ENCODE measurements at places on chromosomes 13 and 19.

GRCh38 chr13:43158516-43158915 lies 135.1 kb downstream of the DNAJC15 start:
- no peak for DNase-seq

- peak; percentile 88 for DNase-seq
Measured at GRCh38 chr13:66933994-66934393, 296.1 kb downstream of the PCDH9 start.

- no peak for DNase-seq
Measured at GRCh38 chr19:9528757-9529336, 9.6 kb downstream of the ZNF426 start.

DNA sequence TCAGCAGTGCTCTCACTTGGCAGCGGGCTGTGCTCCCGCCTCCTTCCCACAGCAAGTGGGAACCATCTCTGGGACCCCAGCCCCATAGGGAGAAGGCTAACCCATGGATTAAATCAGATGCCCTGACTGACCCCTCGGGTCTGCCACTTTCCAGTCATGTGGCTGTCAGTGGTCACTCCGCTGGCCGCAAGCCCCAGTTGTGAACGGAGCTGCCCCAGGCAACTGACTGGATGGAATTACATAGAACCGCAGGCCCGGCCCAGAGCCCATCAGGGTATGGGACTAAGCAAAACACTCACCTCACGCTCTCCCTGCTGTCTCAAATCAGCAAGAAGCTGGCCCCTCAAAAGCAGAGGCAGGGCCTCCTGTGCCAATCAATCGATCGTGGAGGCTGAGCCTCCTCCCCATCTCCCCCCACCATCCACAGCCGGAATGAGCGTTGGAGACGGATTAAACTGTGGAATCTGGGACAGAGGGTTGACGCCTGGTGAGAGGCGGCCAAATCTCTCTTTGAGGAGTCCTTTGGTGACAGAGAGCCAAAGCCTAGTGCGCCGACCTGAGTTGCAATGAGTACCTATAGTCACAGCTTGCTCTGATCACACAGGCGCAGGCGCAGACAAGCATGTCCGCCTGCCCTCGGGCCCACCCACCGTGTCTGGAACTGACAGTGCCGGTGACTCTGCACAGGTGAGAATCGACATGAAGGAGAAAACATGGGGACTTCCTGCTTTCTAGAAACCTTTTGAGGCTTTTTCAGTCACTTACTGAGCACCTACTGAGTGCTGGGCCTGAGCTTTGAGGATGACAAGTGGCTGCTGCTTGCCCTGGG lies 38.7 kb downstream of the PBX4 start:
- no peak for DNase-seq
